ENCODE measurements at places on chromosomes 7 and 10.
A peak's percentile ranks its signal among the peaks of the same experiment; 100 is the strongest.

DNA sequence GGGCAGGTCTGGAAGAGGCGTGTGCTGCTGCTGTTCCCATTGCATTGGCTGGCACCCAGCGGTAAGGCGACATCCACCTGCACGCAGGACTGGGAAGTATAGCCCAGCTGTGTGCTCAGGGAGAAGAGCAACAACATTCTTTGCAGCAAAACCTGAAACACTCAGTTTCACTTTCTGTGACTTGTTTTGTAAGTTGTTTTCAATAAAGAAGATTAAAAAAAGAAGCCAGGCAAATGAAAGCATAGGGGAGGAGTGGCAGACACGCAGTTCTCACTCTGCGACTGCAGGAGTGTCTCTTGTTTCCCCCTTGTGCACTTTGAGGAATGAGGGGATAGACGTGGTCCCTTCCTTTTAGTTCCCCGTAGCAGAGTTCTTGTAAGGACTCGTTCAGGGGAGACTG, 5.8 kb downstream of the FBH1 start:
- no peak for DNase-seq

DNA sequence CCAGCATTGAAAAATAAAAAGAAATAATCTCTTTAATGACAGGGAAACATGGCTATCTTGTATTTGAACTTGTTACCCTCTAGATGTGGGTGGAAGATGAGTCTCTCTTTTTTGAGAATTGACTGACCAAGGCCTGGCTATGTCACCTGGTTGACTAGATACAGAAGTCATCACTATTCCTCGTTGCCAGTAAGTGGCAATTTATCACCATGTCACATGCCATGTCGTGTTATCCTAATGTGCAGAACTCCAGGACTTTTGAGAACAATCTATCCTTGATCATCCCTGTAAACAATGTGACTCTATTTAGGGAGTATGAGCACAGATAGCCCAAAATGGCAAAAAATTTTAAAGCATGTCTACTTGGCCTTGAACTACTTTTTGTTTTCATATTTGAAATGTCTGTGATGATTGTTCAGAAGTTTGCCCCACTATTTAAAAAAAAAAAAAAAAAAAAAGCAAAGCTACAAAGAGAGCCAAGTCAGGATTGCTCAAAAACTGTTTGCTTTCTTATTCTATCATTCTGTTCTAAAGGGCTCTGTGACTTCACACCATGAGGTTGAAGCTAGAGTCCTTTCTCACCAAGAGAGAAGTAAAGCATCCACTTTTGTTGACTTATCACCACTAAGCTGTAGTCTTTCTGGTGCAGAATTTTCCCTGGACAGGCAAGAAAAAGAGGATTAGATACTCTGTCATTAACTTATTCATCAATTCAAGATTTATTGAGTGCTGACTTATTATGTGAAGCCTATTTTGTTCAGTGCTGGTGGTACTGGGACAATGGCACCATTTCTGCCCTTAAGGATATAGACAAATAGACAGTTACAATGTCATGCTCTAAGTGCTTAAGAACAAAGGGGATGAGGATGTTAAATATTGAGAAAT, 10.4 kb upstream of the WIPF3 start:
- DNase-seq: no peak

- DNase-seq: peak; percentile 18
Observed at GRCh38 chr7:139902436-139903102, 73.5 kb downstream of the TBXAS1 start.

DNA sequence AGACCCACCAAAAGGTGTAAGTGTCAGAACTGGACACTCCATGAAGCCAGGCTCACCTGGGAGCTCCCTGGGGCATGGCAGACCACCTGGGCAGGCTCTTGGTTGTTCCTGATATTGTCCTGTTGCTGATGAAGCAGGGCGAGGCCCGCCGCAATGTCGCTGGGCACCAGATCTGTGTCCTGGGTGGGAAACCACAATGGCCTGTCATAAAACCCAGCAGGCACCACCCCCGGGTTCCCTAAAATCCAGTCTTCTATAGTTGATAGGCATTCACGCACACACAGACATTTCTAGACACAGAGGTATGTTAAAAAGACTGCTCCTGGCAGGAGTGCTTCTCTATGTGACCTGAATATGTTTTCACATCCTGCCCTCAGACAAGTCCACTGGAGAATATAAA, 15.0 kb downstream of the DAGLB start:
- no peak for DNase-seq

DNA sequence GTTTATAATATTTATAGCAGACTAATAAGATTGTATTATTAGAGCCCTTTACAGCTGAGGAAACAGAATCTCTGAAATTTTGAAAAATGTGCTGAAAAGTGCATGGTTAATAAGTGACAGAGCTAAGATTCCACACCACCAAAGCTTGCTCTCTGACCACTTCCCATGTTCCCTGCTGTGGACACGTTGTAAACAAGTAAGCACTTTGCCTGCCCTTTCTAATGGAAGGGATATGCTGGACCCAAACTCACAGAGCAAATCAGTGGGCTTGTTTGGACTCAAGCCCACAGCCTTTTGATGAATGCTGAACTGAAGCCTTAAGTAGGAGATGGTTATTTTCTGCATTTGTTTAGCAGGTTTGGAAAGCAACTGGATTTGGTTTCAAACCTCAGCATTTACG, 214.0 kb upstream of the TMEM72 start:
- DNase-seq: no peak

- DNase-seq: no peak
Observed at GRCh38 chr10:100670828-100671479, 74.4 kb upstream of the PAX2 start.

- DNase-seq: no peak
Observed at GRCh38 chr7:137546009-137546408, 202.5 kb upstream of the PTN start.

- no peak for DNase-seq
Observed at GRCh38 chr7:1531979-1532455, 1.5 kb downstream of the MAFK start.

DNA sequence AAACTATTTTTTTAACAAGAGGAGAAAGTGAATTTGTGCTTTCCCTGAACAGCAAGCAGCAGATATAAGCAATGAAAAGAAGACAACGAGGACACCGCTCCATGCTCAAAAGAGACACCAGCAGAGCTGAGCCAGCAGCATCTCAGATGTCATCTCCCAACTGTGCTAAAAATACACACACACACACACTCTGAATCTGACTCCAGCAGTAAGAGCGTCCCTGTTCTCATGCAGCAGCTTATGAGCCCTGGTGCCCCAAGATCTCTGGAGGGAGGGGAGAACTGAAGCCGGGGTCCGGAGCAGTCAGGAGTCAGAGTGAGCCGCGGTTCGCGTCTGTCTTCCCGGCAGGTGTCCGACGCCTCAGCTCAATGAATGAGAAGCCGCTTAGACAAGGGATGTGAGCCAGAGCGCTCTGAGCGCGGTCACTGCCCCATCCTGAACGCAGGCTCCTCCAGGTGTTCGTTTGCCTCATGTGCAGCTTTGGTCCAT, 49.2 kb downstream of the SVIL start:
- peak; percentile 28 for DNase-seq

DNA sequence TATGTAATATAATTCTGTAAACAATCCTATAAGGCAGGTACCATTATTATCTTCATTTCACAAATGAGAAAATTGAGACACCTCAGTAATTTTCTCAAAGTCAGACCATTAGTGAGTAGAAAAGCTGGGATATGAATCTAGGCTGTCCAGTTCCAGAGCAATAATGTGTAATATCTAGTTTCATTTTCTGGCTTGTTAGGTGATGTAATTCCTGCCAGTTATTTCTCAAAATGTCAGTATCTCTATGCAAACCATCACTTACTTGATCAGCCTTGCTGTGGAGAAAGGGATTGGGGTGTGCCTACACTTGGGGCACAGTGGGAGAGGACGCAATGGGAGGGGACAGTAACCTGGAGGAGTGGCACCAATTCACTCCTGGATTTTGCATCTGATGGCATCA, 157.5 kb downstream of the LYZL1 start:
- DNase-seq: peak; percentile 44

DNA sequence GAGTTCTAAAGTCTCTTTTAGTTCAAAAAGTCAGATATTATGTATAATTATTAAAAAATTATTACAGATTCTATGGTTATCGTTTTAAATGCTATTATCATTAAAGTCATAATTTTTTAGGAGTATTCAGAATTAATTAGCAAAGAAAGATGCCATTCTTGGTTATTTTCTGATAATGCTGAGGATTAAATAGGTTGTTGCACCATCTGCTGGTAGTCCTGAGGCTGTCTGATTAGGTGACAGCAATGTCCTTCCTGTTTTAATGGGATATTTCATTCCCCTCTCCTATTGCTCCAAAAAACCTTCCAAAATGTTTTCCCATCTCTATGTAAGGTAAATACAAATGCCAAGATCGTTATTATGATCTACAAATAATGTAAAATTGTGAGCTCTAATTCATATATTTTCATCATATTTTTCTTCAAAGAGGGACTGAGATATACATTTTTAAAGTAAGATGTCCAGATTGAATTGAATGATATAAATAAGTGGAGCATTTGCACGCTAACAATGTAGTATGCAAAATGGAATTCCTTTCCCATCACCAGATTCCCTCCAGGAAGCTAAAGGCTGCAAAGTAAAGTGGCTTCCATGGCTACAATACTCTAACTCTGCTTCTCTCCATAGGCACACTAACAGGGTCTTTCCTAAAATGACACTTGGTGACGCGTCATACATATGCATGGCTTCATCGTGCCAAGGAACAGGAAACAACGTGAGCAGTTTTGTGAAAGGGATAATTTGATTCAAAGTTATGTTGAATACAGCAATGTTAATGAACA, 58.8 kb upstream of the AKR1E2 start:
- DNase-seq: peak; percentile 55

DNA sequence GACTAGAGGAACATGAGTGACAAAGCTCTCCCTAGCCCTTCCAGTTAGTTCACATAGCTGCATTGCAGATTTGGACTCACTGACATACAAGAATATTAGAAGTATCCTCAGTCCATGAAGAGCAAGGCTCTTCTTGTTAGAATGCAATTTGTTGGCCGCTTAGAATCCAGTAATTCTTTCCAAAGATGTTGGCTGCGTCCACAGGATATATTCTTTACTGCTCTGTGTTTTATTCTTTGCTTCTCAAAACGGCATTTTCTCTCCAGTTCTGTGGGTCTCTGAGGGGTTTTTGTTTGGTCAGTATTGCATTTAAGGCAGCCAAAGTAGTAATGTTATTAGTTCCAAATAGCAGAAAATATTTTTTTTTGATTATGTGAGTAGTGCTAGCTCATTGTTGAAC, 588.6 kb downstream of the DNAJB9 start:
- no peak for DNase-seq

DNA sequence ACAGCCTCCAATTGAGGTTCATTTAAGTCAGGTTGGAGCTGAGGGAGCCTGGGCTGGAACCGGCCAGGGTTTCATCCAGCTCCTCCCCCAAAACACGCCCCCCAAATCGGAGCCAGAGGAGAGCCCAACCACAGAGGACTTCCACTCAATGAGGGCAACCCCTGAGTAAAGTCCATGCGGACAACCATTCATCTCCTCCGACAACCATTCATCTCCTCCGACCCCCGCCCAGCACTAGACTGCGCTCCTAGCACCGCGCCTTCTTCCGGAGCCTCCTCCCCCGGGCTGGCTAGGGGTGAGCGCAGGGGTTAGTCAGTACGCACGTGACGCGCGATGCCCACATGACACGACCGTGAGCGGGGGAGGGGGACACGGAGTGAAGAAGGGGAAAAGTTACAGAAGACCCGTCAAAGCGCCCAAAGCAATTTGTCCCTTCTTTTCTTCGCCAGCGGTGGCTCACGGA, 1.4 kb downstream of the MAGI2 start:
- DNase-seq: peak; percentile 78

DNA sequence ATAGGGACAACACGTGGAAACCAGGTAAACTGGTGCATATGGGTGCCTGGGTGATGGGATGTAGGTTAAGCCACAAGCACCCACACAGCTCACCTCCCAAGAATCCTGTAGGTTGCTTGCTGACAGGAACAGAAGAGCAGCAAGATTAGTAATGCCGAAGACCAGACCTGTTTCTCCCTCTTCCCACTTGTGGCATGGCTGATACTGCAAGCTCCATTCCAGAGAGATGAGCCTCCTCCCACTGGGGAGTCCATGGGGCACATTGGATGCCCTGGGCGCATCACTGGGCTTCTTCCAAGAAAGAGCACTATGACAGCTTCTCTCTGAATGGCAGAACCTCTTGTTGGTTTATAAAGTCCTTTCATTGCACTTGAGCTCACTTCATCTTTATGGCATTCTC, 44.4 kb upstream of the LOXL4 start:
- DNase-seq: no peak

DNA sequence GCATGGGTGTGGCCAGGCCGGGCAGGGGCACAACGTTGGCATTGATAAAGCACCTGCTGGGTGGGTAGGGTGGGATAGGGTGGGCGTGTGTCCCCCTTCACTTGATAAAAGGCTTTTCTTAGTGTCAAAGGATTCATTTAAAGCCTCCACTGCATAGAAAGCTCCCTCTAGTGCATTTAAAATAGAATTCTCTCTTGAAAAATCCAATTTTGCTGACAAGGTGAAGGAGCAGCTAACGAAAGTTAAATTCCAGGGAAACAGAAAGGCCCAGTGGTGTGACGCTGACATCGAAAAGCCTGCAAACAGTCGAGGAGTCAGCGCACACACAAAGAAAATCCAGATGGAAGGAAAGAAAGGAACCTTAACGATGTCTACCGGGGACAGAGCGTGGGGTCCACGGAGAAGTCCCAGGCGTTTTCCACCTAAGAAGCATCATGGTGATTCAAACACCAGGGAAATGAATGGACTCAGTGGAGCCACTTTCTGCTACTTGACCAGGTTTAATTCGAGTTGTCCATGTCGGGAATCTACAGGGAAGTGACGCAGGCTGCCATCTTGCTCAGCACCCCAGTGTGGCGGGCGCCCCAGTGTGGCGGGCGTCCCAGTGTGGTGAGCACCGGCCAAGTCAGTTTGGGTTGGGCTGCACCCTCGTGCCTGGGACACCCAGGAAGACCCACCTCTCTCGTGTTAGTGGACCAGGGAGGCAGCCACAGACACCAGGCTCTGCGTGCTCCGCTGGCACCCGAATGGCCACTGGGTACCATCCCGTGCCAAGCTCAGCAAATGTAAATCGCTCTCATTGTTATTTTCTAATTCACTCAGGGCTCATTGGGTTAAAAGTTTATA, 217.8 kb downstream of the DNAJB6 start:
- no peak for DNase-seq

GRCh38 chr10:14278533-14278932, 52.2 kb downstream of the FRMD4A start:
- no peak for DNase-seq

- DNase-seq: peak; percentile 70
Observed at GRCh38 chr10:119620241-119621077, 23.7 kb upstream of the TIAL1 start.

- no peak for DNase-seq
Observed at GRCh38 chr7:157547611-157548010, 210.8 kb downstream of the DNAJB6 start.

DNA sequence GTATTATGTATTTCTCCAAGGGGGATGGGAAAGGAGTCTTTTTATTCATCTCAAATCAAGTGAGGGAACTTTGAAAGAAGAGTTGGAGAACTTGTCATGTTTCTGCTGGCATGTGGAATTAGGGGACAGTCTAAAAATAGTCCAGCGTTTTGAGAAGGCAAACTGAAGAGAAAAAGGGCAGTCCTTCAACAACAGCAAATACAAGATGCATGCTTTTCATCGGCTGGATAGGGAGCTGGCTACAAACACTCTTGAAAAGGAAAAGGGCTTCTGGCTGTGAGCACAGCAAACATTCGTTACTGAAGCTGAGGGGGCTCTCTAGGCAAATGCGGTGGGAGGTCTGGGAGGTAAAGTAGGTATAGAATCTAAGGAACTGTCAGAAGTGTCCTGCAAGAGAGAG, 91.9 kb downstream of the AHR start:
- DNase-seq: no peak

- no peak for DNase-seq
Observed at GRCh38 chr7:106652909-106653308, 8.0 kb downstream of the CCDC71L start.

Data from fibroblast of skin of abdomen (primary cell).